T-helper 1 cell (primary cell): ENCODE measurements at places on chromosomes 3 and 15.

- DNase-seq, result no peak
Measured at GRCh38 chr3:11477407-11477911, 166.3 kb downstream of the VGLL4 start.

DNA sequence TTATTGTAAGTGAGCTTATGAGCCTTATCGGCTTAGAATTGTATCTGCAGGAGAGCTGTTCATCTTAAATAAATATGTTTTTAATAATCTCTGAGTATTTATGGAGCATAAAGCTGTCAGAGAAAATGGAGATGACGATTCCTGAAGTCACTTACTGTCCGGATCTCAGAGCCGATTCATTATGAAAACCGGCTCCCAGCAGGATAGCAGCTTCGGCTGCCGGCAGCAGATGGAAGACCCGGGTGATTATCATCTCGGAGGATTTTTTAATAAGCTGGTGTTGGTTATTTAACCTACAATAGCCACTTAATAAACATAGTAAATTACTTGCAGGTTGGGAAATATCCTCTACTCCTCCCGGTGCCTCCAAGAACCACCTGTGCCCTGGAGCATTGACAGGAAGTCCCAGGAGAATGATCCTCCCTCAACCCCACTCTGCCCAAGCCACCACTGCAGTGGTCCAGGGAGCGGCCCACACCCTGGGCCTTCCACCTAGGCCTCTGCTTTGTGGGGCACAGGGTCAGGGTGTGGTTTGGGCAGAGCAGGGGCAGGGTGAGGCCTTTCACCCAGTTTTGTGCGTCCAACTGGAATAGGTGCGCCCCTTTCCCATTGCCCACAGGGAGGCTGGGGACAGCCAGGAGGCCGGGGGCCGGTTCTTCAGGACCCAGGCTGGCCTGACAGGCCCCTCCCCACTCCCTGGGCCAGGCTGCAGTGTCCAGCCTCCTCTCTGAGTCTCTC, 42.2 kb upstream of the PRR23E start:
- DNase-seq, result no peak

GRCh38 chr3:50345586-50346234, at the start of gene ZMYND10:
TSS of gene ZMYND10 (minus strand) at chr3:50345732. CDS start at chr3:50345579, 153 bp downstream.
- peak; percentile 72 for DNase-seq

- peak; percentile 58 for DNase-seq
Measured at GRCh38 chr3:46566040-46566641, at the start of gene LRRC2. TSS of gene LRRC2 (minus strand) at chr3:46566302. CDS start at chr3:46551591, 14,711 bp downstream.

DNA sequence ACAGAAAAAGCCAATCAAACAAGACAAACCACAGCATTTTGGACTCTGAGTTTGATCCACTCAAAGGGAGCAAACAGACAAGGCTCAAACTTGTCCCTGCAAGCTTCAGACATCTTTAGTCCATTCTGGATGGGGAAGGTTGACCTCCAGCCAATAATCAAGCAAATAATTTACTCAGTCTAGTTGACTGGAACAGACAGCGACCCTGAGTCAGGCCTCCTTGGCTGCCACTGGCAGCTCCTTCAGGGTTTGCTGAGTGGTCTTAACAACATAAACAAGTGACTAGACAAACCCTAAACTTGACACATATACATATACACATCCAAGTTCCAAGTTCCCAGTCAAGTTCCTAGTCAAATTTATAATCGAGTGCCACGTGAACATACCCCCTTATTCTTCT, 313.9 kb downstream of the POLQ start:
- DNase-seq, result no peak

GRCh38 chr3:111070772-111071256, 802 bp upstream of the NECTIN3 start:
- no peak for DNase-seq

GRCh38 chr3:107797586-107797985, 274.8 kb downstream of the BBX start:
- no peak for DNase-seq

DNA sequence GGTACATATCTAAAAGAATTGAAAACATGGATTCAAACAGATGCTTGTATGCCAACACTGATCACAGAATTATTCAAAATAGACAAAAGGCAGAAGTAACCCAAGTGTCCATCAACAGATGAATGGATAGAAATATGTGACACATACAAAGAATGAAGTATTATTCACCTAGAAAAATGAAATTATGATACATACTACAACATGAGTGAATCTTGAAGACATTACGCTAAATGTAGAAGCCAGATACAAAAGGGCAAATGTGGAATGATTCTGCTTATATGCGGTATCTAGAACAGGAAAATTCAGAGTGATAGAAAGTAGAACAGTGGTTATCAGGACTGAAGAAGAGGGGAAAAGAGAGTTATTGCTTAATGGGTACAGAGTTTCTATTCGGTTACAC, 26.2 kb upstream of the SLC12A8 start:
- DNase-seq, result no peak

- DNase-seq, result no peak
Measured at GRCh38 chr3:18716821-18717220, 291.7 kb upstream of the SATB1 start.

DNA sequence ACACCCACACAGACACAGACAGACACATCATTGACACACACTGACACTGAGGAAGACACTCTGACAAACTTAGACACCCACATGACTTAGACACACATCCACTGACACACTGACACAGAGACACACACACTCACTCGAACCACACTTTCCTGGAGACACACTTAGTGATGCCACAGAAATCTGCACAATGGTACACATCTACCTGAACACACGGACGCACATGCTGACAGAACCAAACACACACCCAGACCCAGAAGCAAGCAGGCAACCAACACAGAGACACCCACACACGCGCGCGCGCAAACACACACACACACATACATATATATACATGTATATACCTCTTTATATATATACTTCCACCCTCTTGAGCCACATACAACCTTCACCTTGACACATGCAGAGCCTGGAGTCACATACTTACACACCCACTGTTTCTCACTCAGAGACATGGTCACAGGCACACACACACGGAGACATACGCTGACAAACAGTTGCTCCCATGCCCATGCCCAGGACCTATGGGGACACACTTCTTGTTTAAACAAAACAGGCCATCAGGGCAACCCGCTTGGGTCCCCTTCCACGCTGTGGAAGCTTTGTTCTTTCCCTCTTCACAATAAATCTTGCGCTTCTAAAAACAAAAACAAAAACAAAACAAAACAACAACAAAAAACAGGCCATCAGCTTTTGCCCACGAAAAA, 913 bp upstream of the SCN5A start:
- DNase-seq, result no peak

DNA sequence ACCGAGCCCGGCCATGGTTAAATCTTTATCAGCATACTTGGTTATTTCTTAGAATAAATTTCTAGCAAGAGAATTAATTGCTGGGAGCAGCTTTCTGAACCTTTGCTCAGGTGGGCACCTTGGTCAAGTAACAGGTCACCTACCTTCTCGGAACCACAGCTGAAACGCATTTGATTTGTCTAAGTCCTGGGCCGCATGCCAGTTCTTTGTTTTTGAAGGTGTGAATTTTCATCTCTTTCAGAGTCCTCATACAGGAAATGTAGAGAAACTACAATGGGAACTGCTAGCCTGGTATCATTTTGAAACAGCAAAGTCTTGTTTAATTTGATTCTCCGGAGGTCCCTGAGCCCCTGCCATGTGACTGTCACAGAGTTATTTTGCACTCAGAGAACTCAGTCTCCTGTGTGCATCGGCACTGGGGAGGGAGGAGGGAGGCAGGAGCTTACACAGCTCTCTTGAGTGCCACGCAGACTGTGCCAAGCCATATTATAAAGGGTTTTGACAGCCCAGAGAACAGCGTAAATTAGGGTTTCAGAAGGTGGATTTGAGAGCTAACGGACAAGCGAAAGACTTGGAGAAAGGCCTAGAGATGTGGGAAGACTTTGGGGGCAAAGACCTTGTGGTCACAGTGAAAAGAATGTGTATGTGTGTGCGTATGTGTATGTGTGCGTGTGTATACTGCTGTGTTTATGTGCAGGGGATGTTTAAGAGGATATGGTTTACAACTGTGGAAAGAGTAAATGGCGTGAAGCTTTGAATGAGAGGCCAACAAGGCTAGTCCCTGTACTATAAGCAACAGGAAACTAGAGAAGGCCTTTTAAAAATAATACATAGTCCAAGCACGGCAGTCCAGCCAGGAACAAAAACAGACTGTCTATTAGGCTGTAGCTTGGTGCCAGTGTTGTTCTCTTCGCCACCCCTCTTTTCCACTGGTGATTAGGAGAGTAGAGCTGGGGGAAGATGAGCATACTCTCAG, 61.8 kb upstream of the ATP13A3 start:
- no peak for DNase-seq

DNA sequence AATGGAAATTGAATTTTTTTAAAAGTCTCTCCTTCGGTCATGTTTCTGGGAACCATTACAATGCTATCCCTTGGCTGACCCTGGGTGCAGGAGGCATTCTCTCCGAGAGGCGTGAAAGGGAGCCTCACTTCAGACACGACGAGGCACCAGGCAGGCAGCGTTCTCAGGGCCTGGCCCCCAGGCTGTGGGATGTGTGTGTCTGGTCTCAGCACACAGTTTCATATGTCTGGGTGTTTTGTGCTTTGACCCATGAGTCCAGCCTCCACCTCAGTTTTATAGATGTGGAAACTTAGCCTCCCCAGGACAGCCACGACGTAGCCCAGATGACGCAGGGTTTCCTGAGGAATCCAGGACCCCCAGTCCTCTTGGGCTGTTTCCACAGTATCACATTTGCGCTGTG, 34.0 kb downstream of the FGD5 start:
- no peak for DNase-seq

GRCh38 chr3:46359733-46360493, 6.0 kb downstream of the CCR2 start:
- no peak for DNase-seq

DNA sequence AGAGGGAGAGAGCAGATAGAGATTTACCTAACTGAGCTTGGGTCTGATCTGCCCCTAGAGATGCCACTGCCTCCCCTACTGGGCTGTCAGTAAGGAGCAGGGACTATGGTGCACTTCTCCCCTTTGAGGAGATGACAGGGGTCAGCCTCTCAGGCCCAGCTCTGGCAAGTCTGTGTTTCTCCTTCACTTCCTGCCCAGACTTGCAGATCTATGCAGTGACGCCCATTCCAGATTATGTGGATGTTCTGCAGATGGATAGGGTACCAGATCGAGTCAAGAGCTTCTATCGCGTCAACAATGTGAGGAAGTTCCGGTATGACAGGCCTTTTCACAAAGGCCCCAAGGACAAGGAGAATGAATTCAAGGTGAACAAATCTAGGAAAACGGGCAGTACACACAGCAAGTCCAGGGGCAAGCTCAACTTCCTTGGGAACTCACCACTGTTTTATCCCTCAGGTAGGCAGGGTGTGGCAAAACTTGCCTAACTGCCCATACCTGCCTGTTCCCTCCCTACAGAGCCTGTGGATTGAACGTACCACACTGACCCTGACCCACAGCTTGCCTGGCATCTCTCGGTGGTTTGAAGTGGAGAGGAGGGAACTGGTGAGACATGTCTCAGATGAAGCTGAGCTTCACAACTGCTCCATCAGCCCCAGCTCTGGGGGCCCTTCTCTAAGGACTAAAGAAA, 29.1 kb upstream of the MANF start:
- DNase-seq, result no peak
